ENCODE measurements at places on chromosomes 12 and 14.

GRCh38 chr12:40149673-40150260, 43.9 kb upstream of the SLC2A13 start:
- DNase-seq: no peak

GRCh38 chr12:70756791-70757190, 119.6 kb upstream of the PTPRB start:
- no peak for DNase-seq

DNA sequence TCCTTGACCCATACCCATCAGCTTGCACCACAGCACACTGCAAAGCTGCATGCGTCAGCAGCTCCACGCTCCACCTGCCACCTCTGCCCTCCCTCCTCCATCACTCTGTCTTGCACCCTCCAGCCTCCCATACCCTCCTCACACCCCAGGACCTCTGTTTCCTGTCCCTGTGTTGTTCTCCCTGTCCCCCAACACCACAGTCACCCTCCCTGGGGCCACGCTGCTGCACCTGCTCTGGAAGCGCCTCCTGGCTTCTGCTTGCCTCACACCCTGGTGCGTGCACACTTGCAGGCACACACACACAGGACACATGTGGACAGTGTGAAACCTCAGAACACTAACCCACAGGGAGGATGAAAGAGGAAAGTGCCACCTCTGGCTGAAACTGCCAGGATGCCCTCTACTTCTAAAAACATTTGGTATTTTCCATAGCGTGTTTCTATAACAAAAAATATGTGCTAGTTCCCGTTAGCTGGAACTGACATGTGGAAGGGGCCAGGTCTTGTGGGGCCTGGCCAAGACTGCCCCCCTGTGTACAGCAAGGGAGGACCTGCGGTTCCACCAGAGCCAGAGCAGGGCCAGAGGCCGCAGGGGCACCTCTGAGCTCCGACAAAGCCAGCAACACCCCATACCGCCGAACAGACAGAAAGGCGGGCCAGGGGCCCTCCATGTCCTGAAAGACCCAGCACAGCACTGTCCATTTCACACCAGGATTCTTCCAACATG, 10.0 kb downstream of the BRF1 start:
- no peak for DNase-seq

DNA sequence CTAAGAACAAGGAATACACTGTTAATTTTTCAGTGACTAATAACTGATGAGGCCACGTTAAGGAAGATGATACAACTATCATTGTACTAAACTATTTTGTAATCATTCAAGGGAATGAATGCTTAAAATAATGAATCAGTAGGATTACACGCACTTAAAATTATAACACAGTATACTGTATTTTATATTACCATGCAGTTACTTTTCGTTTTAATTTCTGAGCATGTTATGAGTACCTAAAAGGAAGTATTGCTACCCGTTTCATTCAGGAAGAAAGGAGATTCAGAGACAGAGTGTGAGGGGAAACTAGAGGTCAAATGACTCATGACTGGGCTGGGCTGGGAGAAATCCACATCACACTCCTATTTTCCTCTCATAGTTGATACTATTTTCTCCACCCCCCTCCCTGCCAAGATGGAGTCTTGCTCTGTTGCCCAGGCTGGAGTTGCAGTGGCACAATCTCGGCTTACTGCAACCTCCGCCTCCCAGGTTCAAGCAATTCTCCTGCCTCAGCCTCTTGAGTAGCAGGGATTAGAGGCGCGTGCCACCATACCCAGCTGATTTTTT, 202.0 kb downstream of the PPM1H start:
- DNase-seq: no peak

DNA sequence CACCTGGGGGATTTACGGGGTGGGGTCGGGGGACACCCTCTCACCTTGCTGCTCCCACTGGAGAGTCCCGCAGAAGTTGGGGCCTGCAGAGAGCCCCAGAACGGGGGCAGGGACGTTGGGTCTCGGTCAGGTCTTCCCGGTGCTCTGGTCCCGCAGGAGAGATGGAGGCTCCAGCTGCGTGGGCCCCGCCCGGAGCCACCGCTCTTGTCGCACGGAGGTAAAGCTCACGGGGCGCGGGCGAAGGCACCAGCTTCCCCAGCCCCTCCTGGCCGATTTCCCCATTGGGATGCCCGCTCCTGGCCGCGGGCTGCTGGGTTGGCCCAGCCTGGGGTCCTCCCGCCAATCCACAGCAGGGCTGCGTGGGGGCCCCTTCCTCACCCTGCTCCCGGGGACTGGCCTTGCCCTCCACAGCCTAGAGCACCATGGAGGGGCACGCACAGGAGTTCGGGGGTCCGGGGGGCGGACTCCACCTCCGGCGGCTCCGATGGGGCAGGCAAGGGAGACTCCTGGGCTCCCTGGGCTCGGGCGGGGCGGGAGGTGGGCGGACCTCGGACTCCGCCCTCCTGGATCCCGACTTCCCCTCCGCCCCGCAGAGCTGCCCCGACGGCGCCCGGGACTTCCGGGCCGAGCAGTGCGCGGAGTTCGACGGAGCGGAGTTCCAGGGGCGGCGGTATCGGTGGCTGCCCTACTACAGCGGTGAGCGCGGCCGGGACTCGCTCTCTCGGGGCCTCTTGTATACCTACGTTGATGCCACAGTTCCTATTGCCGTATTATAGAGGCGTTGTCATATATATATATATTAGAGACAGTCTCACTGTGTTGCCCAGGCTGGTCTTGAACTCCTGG, 8.4 kb downstream of the PAPLN start:
- no peak for DNase-seq

DNA sequence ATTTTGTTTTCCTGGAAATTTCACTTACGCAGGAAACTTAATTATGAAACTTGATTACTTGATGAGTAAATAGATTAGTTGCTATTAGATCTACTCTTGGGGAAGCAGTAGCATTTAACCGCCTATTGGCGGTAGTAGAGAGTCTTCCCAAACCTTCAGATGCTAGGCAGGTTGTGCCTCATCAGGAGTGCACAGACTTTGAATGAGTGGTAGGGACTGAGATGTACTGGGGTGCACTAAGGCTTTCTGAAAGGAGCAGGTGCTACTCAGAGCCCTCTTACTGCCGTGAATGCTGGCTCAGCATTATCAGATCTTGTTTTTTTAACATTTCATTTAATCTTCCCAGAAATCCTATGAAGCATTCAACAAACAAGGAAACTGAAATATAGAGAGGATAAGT, 7.7 kb downstream of the GATC start:
- DNase-seq: no peak

GRCh38 chr12:39355841-39356240, 87.1 kb downstream of the KIF21A start:
- no peak for DNase-seq

DNA sequence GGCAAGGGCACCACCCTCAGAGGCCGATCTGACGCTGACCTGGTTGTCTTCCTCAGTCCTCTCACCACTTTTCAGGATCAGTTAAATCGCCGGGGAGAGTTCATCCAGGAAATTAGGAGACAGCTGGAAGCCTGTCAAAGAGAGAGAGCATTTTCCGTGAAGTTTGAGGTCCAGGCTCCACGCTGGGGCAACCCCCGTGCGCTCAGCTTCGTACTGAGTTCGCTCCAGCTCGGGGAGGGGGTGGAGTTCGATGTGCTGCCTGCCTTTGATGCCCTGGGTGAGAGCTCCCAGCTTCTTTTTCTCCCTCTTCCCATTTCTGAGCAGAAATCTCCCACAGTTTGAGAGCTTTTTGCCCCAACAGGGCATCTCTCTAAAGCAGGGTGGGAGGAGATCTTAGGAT, 1.8 kb downstream of the OAS1 start:
- DNase-seq: no peak

DNA sequence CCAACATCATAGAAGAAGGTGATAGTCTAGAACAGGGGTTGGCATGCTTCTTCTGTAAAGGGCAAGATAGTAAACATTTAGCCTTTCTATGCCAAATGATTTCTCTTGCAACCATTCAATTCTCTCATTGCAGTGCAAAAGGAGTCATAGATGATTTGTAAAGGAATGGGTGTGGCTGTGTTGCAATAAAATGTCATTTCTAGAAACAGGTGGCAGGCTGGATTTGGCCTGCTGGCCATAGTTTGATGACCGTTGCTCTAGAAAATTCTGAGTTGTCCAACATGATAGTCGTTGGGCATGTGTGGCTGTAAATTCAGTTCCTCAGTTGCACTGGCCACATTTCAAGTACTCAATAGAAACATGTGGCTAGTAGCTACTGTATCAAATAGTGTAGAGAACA, 21.7 kb downstream of the SMCO2 start:
- no peak for DNase-seq

- DNase-seq: no peak
Measured at GRCh38 chr12:68962877-68963855, 30.2 kb upstream of the CPM start.

DNA sequence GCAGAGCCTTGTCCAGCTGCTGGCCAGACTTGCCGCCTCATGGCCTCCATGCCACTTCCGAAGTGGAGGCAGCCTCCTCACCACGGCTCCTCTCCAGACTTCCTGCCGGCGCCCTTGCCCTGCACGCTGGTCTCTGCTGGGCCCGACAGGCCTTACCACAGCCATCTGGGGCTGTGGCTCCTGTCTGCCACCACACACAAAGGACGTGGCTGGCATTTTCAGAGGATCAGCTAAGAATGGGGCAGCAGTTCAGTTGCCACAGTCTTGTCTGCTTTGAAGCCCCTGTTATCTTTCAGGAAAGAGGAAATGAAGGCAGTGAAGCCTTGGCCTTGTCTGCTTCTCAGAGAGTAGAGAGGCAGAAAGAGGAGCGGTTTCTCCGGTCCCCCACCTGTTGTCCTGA, 178.0 kb upstream of the FKBP4 start:
- DNase-seq: no peak

- no peak for DNase-seq
Measured at GRCh38 chr12:122845865-122846621, 10.8 kb downstream of the HIP1R start.

- no peak for DNase-seq
Measured at GRCh38 chr12:52581066-52581465, 7.4 kb upstream of the KRT74 start.

DNA sequence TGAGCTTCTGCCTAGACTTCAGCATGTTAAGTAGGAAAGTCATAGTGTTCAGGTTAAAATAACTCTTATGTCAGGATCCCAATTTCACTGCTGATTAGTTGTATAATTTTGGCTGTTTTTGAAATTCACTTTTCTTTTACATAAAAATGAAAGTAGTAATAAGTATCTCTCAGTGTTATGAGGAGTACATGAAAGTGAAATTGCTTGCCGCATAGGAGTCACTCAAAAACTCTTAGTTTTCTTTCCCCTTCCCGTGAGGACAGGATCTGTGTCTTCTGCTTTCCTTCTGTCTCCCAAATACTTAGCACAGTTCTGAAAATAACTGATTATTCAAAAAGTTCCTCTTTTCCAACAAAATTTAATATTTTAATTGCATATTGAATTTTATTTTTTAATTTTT, 100.5 kb downstream of the SLC38A4 start:
- DNase-seq: no peak

DNA sequence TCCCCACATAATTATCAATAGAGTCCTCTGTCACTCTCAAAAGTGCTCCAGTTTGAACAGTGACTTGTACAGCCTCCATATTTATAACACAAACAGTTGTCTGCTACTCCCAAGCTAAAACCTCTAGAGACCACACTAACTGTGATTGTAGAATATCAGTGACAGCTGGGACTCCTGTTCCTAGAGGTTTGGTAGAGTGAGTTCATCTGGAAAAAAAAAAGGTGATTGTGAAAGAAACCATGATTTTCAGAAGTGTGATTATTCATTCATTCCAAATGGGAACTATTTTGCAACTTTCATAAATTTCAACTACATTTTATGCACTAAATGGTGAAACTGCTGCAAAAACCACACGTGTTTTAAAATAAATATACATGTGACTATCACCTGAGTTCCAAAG, 128.0 kb upstream of the PLXNC1 start:
- DNase-seq: no peak

- DNase-seq: no peak
Measured at GRCh38 chr14:54117396-54117795, 160.8 kb upstream of the BMP4 start.

GRCh38 chr14:103738166-103738565, 22.6 kb downstream of the ZFYVE21 start:
- no peak for DNase-seq

GRCh38 chr12:40829738-40830144, 137.5 kb downstream of the CNTN1 start:
- DNase-seq: no peak

GRCh38 chr12:75690296-75690955, 179.0 kb upstream of the KRR1 start:
- no peak for DNase-seq

DNA sequence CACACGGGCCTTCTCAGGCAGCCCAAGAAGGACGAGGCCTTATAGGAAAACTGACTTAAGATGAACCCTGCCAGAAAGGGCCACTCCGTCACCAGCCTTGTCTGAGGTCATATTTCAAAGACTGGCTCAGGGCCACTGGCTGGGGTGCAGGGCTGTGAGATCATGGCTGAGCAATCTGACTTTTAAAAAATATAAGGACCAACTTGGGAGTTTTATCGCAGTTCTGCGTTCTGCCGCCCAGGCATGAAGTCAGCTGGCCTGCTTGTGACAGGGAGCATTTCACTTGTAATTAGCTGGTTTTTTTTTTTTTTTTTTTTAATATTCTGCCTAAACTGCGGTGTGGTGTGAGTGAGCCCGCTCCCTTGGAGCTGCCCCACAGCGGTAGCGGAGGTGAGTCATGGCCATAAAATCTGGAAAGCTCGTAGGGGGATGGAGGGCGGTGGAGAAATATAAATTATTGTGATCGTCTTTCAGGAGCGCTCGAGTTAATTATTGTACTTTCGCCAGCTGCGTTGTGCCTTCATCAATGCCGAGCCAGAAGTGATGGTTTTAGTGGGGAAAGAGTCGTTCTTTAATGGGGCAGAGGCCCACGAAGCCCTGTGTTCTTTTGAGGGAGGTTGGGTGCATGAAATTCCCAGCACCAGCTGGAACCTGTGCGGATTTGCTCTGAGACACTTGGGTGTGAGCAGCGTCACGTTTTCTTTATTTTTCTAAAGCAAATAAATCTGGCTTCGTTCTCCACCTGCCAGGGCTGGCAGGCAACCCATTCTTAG, 231.9 kb downstream of the C12orf75 start:
- DNase-seq: no peak

GRCh38 chr12:77294016-77294415, 228.6 kb upstream of the E2F7 start:
- no peak for DNase-seq

DNA sequence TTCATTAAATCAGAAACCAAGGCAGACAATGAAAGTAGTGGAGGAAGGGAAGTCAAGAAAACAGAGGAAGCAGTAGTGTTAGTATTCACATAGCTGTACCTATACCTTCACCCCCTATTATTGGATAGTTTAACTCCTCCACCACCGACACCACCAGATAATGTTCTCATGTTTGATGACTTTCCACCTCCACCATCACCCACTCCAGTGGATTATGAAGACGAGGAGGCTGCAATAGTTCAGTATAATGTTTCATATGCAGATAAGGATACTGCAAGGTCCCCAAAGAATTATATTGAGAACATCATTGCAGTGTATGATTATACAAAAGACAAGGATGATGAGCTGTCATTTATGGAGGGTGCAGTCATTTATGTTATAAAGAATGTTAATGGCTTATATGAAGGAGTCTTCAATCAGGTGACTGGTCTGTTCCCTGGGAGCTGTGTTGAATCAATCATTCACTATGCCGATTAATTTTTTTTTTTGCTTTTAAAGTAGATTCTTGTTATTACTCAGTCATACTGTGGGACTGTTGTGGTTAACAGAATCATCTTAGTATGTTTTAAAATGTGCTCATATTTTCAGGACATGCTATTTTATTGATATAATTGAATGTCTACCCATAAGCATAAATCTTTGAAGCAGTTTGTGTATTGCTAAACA, 32.2 kb upstream of the KTN1 start:
- no peak for DNase-seq

- peak; percentile 91 for DNase-seq
Measured at GRCh38 chr12:118984161-118984943, 3.0 kb downstream of the SRRM4 start.

GRCh38 chr12:119208626-119209061, 29.9 kb downstream of the HSPB8 start:
- no peak for DNase-seq

All from brain (organoid and tissue), 16 donors.